ENCODE measurements at places on chromosomes 4 and X.

- peak; percentile 38 for DNase-seq
These were observed 1.2 kb downstream of the FOXR2 start for GRCh38 chrX:55624403-55624802.

DNA sequence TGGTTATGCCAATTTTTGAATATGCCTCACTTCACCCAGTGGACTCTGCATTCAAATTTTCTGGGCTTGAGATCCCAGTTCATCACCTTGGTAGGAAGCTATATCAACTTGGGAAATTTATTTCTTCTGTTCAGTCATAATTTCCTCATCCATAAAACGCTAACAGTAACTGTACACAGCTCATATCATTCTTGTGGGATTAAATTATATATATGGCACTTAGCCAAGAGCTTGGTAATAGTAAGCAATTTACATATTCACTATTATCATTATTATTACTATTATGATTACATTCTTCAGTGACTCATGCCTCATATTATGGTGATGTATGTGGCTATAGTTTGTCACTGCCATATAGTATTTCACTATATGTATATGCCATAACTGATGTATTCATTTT, 177.6 kb downstream of the CPE start:
- DNase-seq: no peak

DNA sequence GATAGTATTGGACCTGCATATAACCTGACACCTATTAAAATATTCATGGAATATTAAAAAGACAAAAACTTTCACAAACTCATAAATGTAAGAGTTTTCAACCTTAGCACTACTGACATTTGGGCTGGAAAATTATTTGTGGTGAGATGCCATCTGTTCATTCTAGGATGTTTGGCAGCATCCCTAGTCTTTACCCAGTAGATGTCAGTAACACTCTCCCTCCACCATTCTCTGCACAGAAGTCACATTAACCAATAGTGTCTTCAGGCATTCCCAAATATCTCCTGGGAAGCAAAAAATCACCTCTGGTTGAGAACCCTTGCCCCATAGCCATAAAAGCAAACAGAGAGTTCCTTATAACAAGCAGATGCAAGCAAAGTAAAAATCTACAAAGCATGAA, 41.4 kb upstream of the NDST4 start:
- DNase-seq: peak; percentile 12

- DNase-seq: no peak
These were observed 140.9 kb downstream of the HNRNPD start for GRCh38 chr4:82232891-82233290.

DNA sequence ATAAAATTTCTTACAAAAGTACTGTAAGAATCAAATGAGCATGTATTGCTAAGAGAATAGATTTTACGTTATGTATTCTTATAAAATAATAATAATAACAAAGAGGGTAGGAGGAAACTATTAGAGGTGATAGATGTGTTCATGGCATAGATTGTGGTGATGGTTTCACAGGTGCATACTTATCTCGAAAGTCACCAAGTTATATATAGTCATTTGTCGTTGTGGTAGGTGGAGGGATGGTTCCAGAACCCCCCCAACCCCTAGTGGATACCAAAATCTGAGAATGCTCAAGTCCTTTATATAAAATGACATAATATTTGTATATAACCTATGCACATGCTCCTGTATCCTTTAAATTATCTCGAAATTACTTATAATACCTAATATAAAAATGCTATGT, 36.7 kb upstream of the H2AZ1 start:
- DNase-seq: no peak

GRCh38 chr4:144342949-144343760, 202.6 kb upstream of the GYPA start:
- DNase-seq: no peak

DNA sequence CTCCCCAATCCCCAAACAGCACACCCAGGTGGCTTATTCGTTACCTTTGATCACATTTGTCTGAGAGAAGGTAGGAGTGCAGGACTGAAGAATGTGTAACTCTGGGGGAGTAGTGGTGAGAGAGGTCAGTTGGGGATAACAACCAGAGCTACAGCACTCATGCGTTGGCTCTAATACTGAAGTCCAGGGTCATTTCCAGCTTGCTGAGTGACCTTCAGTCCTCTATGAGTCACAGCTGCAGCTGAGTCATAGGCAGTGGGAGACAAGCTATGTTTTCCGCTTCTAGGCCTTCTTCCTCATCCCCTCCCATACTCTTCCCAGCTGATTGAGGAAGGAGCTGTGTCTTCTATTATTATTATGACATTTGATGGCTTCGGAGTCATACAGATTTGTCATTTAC, 31.6 kb upstream of the CT47C1 start:
- DNase-seq: peak; percentile 41

GRCh38 chr4:84611531-84611930, 28.6 kb downstream of the CDS1 start:
- DNase-seq: no peak

DNA sequence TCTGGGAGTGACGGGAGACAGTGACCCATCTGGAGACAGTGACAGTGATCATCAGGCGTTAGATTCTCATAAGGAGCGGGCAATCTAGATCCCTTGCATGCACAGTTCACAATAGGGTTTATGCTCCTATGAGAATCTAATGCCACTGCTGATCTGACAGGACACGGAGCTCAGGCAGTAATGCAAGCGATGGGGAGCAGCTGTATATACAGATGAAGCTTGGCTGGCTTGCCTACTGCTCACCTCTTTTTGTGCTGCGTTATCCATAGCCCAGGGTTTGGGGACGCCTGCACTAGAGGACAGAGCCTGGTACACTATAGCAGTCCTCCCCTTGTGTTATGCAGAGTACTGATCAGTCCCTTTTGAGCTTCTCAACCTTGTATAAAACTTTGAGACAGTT, 23.5 kb downstream of the NFKB1 start:
- DNase-seq: no peak

GRCh38 chr4:18844726-18845125, 823.2 kb upstream of the LCORL start:
- no peak for DNase-seq
